ENCODE measurements at places on chromosomes 3 and 15. TPM values are rescaled to one million over a fixed set of nuclear protein-coding genes. Genes with fewer than 3 reads are reported as not detected.
A peak's percentile ranks its signal among the peaks of the same experiment; 100 is the strongest.

- DNase-seq = no peak
Observed at GRCh38 chr3:65048151-65048550, 360.4 kb upstream of the ADAMTS9 start.

GRCh38 chr3:153320585-153321128, 158.6 kb downstream of the RAP2B start:
- no peak for DNase-seq

GRCh38 chr3:112503304-112503972, 4.2 kb upstream of the BTLA start:
- no peak for DNase-seq

- DNase-seq = peak; percentile 13
Observed at GRCh38 chr3:42369304-42369703, 41.1 kb downstream of the LYZL4 start.

- DNase-seq = no peak
Observed at GRCh38 chr3:112685956-112686799, 45.2 kb upstream of the CCDC80 start.

DNA sequence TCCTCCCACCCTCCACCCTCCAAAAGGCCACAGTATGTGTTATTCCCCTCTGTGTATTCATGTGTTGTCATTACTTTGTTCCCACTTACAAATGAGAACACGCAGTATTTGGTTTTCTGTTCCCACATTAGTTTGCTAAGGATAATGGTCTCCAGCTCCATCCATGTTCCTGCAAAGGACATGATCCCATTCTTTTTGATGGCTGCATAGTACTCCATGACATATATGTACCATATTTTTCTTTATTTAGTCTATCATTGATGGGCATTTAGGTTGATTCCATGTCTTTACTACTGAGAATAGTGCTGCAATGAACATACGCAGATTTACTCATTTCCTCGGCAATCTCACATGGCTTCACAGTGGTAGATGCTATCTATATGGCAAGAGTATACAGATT, 453.6 kb upstream of the CFAP20DC start:
- no peak for DNase-seq

DNA sequence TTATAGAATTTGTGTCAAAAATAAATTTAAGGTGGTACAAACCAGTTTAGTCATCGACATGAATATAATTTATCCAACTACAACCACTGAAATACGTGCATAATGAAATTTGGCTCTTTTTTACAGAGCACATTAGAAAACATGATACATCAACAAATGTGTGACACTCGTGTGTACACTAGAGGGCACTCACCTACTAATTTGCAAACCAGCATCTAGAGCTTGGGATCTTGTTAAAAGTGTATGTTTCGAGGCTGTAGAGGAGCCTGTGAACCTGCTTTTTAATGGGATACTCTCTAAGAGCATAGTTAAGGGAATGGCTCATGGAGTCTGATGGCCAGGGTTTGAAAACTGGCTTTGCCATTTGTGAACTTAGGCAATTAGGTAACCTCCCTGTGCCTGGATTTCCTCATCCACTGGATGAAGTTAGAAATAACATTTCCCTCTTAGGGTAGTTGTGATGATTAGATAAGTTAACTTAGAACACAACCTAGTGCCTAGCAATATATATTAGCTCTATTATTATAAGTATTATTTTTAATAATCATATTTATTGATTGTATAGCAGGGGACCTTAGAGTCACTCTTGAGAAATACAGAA, 8.8 kb upstream of the CPOX start:
- no peak for DNase-seq

GRCh38 chr3:100581650-100582049, 27.8 kb upstream of the ADGRG7 start:
- no peak for DNase-seq

DNA sequence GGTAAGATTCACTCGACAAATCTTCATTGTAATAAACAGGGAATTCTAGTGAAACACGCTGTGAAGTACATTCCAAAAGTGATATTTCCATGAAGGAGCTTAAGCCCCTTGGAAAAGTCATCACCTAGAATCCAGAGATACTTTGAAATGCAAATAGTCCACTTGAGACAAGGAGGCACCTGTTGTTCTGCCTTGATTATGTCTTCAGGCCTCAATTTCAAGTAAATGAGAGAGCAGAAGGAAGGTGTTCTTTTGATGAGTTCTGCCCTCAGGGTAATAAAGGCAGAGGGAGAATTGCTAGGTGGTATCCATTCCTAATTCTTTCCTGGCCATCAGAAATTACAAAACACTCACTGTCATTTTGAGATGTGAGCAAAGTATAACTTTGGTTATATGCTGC, 162.1 kb downstream of the CADM2 start:
- DNase-seq = no peak

GRCh38 chr3:195557322-195557721, 14.2 kb upstream of the PPP1R2 start:
- no peak for DNase-seq

DNA sequence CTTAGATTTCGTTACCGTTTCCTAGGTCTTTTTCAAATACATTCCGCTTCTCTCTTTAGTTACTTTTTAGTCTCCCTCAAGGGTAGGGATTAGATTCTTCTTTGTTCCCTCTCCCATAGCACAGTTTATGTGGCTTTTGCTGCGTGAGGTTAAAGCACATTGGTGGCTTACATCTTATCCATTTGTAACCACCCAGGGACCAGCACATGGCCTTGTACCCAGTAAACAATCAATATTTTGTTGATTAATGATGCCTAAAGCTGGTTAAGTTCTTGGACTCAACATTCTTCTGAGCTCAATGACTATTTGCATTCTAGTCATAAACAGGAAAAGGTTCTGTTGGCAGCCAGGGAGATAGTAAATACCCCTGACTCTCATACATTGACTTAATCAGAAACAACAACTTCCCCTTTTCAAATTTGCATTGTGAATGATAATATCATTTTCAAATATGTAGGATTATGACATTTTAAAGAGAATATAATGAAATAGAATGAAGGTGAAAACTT, 60.2 kb downstream of the CACNA1D start:
- DNase-seq = no peak

DNA sequence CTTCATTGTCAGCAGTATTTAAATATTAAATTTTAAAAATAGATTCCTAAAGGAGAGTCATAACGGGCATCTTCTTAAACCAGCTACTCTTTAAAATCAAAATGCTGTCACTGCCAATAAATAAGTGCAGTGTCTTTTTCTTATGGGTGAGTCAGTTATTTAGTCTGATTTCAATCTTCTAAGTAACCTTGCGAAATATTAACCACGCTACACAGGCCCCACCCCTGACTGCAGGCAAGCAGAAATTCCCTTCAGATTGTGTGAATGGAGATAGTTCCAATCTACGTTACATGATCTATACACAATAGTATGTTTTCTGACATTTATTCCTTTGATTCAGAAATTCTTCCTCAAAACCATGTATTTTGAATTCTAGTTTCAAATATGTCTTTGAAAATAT, 141.5 kb downstream of the GADL1 start:
- peak; percentile 21 for DNase-seq

- DNase-seq = no peak
Observed at GRCh38 chr3:94036909-94037507, 8.6 kb upstream of the STX19 start.

GRCh38 chr15:70361891-70362290, 264.2 kb upstream of the TLE3 start:
- DNase-seq = no peak

- DNase-seq = no peak
Observed at GRCh38 chr3:188041193-188041592, 112.8 kb upstream of the LPP start.

- DNase-seq = no peak
Observed at GRCh38 chr3:177473184-177473583, 275.9 kb upstream of the TBL1XR1 start.

- DNase-seq = no peak
Observed at GRCh38 chr3:15665510-15666150, 64.1 kb downstream of the BTD start.

GRCh38 chr3:188178293-188178936, 24.5 kb downstream of the LPP start:
- no peak for DNase-seq

DNA sequence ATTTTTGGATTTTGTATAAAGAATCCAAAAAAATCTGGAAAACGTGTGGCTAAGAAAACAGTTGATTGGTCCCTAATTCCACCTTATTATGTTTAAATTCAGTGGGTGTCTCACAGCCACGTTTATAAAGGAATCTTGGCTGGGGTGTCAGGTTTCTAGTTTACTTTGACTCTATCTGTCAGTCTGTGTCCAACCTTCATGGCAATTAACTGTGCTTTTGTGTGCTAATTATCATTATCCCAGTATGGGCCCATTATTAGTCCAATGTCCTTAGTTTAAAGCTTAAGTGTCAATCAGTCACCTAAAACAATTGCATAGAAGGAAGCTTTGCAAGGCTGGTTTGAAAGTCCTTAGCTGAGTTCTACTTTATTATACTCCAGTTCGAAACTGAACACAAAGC, 3.7 kb upstream of the CNTN4 start:
- no peak for DNase-seq

DNA sequence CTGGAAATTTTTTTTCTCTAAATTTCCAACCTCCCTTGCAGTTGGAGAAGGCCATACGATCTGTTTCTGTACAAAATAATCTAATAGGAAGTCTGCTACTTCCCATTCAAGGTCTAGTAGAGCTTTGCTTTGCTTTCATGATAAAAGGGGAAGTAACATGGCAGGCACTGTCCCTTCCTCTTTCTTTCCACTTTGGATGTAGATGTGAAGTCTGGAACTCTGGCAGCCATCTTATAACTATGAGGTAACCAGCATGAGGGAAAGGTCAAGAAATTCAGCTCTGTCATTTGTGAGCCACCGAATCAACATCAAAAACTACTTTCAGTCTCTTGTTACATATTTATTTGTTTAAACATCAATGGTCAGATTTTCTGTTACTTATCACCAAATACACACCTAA, 156.3 kb downstream of the MTHFS start:
- DNase-seq = no peak

DNA sequence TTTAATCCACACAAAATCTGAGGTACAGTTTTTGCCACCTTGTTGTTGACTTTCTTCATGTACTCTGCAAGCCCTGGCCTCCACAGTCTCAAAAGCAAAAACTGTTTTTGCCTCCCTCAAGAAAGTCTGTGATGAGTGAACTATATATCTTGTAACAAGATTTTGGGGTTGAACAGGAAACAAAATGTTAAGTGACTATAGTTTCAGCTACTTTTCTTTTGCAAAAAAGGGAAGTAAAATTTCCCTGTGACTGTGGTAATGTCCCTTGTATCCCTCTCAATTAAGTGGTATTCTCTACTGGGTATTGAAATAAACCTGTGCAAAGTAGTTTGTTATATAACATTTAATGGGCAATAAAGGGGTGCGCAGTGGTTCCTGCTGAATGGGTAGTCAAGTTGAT, 21.3 kb upstream of the SCAANT1 start:
- DNase-seq = no peak

The RHOV gene
- total RNA-seq = 19.8 TPM

The SMC4 gene
- total RNA-seq = 13.3 TPM

The TMEM108 gene
- 0.46 TPM for total RNA-seq

The CX3CR1 gene
- 1.1 TPM for total RNA-seq

The ALDH1A3 gene
- total RNA-seq = 8.0 TPM

The BTLA gene
- total RNA-seq = 0.28 TPM

The GUCA1C gene
- total RNA-seq = 21.0 TPM

The PARP14 gene
- 27.7 TPM for total RNA-seq

The LYZL4 gene
- not detected for total RNA-seq

The LDHAL6B gene
- not detected for total RNA-seq
